CD4-positive, alpha-beta T cell treated with Interleukin-1 beta for 1 hour (primary cell): ENCODE measurements at places on chromosomes 1 and 21.
A peak's percentile ranks its signal among the peaks of the same experiment; 100 is the strongest.

DNA sequence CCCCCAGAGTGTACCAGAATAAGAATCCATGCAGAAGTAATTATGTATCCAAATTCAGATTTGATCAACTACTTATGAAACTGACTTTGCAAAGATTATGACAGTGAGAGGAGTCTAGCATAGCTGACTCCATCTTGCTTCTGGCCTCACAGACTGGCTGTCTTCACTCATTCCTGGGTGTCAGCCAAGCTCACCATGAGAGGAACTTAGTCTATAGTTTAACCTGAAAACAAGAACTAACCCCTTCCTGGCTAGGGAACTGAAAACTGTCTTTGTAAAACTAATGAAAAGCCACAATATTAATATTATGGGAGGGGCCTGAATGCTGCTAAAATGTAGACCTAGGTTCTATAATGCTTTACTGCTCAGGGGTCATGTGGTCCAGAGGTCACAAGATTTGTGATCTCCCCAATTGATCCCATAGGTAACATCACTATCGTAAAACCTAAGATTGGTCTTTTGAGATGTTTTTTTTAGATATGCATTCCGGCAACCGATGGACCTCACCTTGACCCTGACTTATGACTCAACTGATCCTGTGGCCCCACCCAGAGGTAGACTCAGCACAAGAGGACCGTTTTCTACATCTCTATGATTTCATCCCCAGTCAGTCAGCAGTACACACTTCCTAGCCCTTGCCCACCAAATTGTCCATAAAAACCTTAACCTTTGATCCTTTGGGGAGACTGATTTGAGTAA is 55.2 kb downstream of the ATP1B1 start:
- DNase-seq = no peak

DNA sequence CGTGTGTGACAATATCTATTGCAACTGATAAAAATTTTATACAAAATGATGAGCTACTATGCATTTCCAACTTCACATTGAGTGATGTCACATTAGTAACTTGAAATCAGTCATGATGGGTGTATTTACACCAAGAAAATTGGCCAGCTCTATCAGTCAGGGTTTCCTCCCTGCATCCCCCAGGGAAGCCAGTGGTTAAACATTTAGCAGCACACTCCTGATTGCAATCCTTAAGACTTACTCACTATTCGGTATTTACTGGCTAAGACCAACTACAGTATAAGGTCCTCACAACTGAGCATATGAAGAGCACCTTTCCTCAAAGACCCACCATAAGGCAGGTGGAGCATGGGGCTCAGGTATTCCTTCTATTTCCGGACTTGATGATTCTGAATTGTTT is 41.3 kb upstream of the PTGFRN start:
- no peak for DNase-seq

- no peak for DNase-seq
These were observed 85.5 kb downstream of the ADAMTS1 start for GRCh38 chr21:26759731-26760130.

- peak; percentile 19 for DNase-seq
These were observed 162.6 kb downstream of the RUNX1 start for GRCh38 chr21:34886240-34887104.
